ENCODE measurements at places on chromosomes 3 and 15.

DNA sequence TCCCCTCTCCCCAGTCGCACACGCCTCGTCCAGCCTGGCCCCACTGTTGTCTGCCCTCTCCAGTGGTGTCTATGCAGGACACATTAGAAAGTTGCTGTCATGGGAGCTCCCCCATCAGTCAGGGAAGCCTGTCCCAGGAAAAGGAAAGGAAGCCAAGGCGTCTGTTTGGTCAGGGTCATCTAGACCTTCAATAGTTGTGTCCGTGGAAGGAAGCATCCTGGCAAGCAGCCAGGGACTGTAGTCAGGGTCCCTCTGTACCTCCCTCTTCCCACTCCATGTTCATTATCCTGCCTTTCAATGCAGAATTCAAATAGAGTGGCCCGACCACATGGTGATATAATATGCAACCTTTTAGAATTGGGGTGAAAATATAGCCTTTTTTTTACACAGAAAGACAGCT is 60.7 kb upstream of the RAB6B start:
- no peak for DNase-seq

DNA sequence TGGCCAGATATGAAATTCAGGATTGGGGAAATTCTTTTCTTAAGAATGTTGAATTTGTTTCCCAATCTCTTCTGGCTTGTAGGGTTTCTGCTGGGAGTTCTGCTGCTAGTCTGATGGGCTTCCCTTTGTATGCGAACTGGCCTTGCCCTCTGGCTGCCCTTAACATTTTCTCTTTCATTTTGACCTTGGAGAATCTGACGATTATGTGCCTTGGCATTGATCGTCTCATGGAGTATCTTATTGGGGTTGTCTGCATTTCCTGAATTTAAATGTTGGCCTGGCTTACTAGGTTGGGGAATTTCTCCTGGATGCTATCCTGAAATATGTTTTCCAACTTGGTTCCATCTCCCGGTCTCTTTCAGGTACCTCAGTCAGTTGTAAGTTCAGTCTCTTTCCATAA is 152.2 kb downstream of the CFAP20DC start:
- DNase-seq, result no peak

DNA sequence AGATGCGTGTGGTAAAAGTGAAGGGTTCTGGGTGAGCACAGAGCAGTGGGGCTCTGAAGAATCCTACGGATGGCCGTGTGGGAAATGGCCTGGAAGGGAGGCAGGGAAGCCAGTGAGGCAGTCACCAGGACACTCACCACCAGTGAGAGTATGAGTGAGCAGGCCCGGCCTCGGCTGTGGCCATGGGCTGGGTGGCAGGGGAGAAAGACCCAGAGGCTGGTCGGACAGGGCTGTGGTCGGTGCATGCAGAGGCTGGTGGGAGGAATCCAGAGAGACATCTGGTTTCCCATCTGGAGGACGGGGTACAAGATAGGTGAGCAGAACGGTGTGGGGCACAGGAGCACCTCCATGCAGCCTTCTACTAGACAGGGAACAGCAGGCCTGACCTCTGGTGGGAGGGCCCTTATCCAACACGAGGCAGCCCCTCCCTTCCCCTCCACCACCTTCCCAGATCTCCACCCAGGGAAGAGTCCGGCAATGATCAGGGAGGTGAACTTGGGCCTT is 10.1 kb downstream of the PCSK6 start:
- no peak for DNase-seq

GRCh38 chr3:138118612-138119422 is 3.4 kb upstream of the DZIP1L start:
- no peak for DNase-seq

GRCh38 chr3:136954251-136954650 is 3.5 kb upstream of the IL20RB start:
- DNase-seq, result no peak

- no peak for DNase-seq
Observed at GRCh38 chr3:123568034-123568433, 16.8 kb downstream of the HACD2 start.

DNA sequence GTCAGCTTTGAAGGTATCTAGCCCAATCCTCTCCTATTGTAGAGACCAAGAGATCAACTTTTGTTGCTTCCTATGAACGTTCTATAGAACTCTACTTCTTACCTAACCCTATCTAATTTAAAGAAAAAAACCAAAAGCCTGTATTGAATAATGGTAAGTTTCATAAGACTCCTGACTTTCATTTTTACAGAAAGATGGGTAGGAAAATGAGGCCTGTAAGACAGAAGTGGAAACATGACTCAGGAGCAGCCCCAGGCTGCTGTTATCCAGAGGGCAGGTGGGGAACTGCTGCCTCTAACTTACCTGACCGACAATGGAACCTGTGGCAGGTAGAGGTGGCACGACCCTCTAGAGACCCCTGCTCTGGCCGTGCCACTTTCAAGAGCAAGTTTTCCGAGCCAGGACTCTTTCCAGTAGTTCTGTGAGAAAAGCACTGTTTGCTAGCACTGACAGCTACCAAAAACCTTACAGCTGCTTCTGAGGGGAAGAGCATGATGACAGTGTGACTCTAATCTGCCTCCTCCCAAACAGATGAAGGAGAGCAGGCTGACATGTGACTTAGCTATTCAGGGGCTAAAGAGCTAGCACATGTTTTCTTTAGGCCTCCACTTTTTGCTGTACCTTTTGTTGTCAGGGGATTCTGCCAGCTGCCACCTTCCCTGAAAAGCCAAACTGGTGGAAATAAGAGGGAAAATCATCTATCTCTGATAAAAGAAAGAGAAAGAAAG is 17.5 kb downstream of the POPDC2 start:
- no peak for DNase-seq

DNA sequence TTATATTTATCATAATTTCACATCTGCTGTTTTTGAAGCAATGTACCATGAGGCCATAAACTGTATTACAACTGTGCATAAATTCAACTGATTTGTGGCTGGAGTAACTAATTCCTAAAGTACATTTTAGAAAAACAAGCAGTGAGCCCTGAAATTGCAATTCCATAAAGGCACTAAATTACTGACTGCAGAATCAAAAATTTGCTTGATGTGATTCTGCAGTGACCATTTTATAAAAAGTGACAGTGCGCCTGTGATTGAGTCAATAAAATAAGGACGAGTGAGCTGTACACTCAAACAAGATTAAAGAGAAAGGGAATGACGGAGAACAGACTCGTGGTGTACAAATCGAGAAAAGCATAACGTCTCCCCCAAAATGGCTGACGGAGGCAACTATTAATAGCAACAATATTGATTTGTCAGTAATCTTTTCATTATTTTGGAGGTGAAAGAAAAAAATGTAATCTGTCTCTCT is 121.4 kb upstream of the MEIS2 start:
- no peak for DNase-seq

DNA sequence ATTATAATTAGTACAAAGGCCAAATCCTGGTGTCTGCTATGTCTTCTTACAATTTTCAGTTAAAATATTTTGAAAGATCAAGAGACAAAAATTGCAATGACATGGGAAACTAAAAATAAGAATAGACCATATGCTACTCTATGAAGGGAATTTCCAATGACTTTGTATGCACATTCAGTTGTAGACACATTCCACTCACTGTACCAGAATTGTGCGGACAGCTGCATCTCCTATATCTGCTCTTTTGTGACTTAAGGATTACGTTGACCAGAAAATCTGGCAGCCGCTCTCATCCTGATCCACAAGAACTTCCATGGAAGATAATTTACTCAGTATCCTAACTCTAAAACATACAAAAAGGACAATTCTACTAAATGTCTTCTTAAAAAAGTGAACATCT is 493.9 kb upstream of the KCNMB2 start:
- DNase-seq, result no peak

DNA sequence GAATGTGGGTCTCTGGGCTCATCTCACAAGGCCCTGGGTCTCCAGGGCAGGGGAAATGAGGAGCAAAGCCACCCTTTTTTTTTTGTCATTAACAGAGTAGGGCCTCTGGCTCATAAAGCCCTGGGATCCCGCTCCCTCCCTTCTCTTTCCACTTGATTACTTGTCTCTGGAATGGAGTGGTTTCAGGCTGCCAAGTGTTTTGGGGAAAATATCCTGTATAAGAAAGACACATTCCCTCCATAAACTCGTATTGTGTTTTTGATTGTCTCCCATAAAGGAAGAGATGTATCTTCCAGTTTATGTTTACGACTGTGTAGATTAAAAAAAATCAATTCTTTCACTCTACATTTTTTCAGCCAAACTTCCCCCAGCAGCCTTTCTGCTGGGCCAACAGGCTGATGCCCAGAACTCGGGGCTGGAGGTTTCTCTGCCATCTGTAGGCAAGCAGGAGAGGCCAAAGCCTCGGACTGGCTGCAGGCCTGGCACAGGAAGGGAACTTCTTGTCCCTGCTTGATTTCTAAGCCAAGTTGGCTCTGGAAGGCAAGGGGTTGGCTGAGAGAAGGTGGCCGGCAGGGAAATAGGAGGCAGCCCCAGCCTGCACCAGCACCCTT is 49.4 kb upstream of the INSYN1 start:
- DNase-seq, result no peak

GRCh38 chr15:70633103-70633831 is 130.1 kb downstream of the UACA start:
- DNase-seq, result no peak

GRCh38 chr15:33679061-33679460 is 289.2 kb upstream of the CHRM5 start:
- no peak for DNase-seq
